Stimulated activated CD8-positive, alpha-beta memory T cell treated with anti-CD3 and anti-CD28 coated beads, Interleukin-2, amount 100 ng/mL, for 1 hour (primary cell): ENCODE measurements at places on chromosomes 7 and 10.

GRCh38 chr10:124626759-124627380 lies 117.3 kb downstream of the FAM53B start:
- DNase-seq = no peak

- DNase-seq = no peak
Measured at GRCh38 chr10:27815261-27815660, 69.6 kb upstream of the MKX start.

GRCh38 chr10:44993226-44993921 lies 7.3 kb upstream of the ZNF22 start:
- no peak for DNase-seq

DNA sequence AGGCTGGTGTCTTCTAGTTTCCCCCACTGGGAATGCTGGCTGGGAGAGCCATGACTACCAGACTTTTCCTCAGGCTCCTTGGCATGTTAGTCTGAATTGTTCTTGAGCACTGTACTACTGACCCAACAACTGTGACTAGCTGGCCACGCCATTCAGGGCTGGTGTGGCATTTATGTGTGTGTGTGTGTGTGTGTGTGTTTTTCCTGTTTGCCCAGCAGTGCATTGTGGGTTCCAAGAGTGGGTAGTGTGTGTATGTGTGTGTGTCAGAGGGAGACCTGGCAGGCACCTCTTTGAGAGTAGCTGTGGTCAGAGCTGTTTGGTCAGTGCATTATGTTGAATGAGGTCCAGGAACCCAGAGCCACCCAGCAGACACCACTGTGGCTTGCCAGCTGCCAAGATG lies 9.2 kb downstream of the PCBD1 start:
- no peak for DNase-seq

DNA sequence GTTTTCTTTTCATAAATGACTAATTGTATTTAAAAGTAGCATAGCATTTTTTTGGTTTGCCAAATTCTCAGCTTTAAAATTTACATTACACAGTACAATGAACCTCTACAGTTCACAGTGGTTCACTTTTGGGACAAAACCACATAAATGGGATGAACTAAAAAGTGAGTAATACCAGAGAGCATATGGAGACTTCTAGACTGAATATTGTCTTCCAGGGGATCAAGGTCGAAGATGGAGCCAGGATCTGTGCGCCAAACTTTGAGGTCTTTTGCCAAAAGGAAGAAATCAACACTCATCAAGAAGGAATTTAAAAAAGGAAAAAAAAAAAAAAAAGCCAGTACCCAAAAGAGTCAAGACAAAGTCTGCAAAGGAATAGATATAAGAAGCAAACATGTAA lies 87.5 kb downstream of the NEBL start:
- DNase-seq = no peak

DNA sequence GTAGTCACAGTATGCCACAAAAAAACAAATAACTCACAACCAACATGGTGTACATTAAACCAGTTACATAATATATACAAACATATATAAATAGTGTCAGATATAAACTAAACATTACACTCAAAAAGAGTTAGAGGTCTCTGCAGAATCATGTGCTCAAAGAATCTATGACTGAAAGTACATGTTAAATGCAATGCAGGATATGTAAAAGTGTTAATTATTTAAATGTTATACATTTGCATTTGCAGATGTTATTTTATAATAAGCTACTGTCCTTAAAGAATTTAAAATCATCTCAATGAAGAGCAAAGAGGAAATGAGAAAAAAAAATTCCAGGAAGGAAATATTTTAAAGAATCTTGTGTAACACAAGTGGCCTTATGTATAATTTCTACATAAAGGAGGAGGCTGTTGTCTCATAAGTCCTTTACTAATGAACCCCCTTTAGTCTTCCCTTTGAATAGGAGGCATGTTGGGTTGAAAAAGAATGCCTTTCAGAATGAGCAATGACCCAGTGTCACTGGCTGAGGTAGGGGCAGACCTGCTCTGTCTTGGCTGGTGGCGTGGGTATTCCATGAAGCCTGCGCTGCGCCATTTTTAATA lies 148.9 kb downstream of the ITGA8 start:
- no peak for DNase-seq

DNA sequence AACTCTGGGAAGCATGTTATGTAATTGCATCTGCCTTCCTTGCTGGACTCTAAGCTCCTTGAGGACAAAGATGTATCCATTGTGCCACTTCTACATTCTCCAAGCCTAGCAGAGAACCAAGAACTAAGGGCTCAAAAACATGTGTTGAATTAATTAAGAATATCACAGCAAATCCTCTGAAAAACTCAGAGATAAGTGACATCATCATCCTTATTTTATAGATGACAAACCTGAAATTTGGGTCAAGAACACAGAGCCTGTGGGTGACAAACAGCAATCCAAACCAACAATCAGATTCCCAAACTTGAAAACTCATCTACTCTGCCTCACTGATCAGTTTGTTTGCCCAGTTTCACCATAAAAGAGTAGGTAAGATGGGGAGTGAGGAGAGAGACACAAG lies 503.6 kb upstream of the LRRN3 start:
- no peak for DNase-seq

DNA sequence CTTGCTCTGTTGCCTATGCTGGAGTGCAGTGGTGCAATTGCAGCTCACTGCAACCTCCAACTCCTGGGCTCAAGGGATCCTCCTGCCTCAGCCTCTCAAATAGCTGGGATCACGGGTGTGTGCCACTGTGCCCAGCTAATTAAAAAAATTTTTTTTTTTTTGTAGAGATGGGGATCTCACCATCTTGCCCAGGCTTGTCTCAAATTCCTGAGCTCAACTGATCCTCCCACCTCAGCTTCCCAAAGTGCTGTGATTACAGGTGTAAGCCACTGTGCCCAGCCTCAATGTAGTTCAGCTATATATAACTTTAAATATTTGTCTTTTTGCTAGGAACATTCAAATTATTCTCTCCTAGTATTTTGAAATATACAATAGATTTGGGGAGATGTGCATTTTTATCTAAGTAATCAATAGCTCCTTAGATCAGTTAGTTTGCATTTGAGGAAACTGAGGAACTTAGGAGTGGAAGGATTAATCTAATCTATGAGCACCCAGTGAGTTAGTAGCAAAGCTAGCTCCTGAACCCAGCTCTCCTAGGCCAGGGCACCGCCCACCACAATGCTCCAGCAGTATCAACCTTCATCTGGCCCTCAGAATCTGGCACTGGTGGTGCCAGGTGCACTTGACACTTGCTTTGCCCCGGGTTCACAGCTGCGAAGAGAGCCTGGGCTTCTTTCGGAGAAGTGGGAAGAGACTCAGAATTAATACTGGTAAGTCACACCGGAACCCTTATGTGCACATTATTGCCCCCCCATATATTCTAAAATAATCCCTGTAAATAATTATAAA lies 5.9 kb upstream of the LRMDA start:
- no peak for DNase-seq

GRCh38 chr7:98836811-98837629 lies 32.8 kb downstream of the TMEM130 start:
- DNase-seq = no peak

- DNase-seq = no peak
Measured at GRCh38 chr7:22681852-22682657, 44.9 kb upstream of the IL6 start.

DNA sequence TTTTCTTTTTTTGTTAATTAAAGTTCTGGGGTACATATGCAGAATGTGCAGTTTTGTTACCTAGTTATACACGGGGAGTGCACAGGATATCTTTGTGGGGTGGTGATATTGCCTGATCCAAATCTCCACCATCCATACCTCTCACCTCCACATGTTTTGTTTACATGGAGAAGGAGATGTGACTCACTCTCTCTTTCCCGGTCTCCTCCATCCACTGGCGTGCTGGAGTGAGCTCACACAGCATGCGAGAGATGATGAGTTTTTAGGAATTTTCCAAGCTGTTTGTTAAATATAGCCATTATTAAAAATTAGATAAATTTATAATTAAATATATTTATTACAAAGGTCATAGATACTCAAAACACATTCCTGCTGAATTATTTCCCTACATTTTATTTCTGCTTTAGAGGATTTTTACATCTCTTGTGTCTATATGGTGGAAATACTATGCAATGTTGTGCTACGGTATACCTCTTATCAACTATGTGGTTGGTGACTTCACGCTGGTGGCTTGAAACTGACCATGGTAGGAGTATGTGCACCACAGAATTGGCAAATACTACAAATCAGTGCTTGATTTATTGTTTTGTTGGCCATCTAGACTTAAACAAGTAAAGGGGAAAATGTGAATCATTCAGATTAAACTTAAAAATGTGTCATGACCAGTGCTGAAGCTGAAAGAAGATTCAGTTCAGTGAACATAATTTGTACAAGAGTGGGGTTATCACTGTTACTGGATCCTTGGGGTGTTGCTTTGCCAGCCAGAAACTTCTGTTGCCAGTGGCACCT lies 107.9 kb upstream of the FAM180A start:
- no peak for DNase-seq

- no peak for DNase-seq
Measured at GRCh38 chr10:43882711-43883110, 234.0 kb upstream of the ZNF32 start.

GRCh38 chr7:56474271-56474670 lies 358.1 kb upstream of the NUPR2 start:
- no peak for DNase-seq

DNA sequence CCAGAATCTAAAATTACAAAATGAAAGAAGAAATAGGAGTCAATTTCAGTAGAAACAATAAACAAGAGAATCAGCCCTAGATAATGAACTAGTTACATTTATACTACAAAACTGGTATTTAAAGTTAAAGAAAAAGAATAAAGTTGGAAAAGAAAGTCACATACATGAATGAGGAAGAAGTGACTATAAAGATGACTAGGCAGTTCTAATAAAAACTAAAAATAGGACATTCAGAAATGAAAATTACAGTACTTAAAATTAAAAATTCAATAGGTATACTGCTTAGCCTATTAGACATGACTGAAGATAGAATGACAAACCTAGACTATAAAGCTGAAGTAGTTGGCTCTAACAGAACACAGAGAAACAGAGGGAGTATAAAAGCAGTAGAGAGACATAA lies 108.8 kb downstream of the AHR start:
- no peak for DNase-seq

DNA sequence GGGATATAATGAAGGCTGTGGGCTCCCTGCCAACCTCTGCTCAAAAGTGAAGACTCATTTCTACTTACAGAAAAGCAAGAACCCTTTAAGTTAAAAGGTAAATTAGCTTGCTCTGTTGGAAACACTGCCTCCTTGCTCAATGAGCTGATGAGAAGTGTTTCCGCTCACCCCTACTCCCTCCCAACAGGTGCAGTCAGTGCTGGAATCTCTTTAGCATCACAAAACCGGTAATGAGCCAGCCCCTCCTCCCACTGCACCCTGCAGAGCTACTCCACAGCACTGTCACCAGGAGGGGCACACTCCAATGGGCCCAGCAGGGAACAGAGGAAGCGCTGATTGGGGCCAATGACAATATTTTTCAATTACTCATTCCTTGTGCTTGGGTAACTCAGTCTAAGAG lies 262.5 kb downstream of the TCERG1L start:
- DNase-seq = no peak

DNA sequence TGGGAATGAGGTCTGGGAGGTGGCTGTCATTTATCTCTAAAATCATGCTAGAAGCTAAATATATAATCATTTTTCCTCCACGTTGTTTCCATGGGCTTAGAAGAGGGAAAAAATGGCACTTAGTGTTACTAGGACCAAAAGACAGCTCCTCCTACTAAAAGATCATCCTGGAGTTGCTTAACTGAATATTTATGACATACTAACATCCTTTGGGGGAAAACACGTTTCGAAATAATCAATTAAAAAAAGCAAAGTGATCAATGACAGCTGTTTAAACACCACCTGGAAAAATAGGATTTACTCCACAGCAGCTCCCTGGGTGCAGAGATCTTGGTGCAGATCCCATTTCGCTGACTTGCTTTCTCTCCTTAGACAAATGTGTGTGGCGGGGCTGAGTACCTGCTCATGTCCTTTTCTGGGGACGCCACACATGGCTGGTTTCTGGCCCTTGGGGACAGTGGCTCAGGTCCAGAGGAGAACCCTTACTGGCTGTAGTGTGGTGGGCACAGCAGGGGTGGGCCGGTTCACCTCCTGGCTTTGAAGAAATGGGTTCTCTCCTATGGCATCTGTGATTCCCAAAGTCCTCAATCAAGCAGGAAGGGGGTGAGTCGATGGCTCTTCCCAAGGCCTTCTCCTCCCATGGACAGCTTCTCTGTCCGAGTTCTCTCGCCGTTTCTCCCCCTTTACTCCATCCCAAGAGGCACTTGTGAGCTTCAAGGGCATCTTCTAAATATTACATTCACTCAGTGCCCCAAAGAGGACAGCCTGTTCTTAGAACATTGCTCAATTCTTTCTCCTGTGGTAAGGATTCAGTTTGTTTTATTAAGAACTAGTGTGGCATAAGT lies 156.4 kb upstream of the KLF14 start:
- DNase-seq = no peak

- DNase-seq = no peak
Measured at GRCh38 chr10:35636956-35637355, 5.1 kb downstream of the FZD8 start.

GRCh38 chr7:20241194-20241910 lies 24.2 kb upstream of the MACC1 start:
- DNase-seq = no peak

DNA sequence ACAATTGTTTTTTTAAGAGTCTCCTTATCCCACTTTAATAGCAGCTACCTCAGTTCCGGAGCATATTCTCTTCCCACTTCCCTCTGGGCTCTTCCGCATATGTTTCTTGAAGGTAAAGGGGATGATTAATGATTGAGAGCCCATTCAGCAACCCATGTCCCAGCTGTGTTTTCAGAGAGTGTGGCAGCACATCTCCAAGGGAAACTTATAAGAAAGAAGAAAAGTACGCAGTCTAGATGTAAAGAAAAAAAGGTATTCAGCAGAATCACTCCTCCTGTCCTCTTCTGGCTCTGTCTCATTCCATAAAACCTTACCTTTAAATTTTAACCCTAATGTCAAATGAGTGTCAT lies 9.7 kb upstream of the ANKRD7 start:
- DNase-seq = no peak

DNA sequence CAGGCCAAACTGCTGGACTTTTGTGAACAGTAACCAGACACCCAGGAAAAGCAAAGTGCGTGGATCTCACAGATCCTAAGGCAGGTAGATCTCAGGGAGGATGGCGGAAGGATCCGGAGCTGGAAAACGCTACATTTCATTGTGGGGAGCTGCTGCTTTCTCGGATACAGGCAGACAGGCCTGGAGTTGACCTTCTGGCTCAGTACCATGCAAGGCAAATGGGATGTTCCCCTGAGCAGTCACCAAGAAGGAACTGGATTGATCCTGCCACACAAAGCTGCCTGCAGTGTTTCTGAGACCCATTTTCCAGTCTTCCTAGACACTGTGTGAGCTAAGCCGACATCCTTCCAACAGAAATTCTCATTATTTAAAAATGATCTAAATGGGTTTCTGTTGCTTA lies 65.5 kb downstream of the ZRANB1 start:
- no peak for DNase-seq

DNA sequence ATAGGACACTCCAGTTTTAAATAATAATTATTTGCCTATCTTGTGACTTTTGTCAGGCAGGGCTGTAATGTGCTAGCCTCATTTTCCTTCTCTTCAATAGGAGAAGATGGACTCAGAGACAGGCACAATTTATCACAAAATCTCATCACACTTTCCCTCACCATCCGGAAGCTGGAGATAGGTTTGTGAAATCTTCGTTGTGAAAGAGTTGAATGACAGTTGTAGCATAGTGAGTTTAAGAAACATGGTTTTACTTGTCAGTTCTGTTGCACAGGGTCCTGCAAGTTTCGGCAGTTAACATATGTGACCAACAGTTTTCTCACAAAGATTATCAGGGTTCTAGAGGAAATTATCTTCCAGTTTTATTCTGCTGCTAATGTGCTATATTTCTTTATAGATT lies 37.7 kb upstream of the MAP3K8 start:
- DNase-seq = no peak

GRCh38 chr10:122421054-122421625 lies 33.3 kb upstream of the ARMS2 start:
- no peak for DNase-seq
